Endothelial cell of umbilical vein (primary cell): ENCODE measurements at places on chromosomes 16 and 17.
A peak's percentile ranks its signal among the peaks of the same experiment; 100 is the strongest.

DNA sequence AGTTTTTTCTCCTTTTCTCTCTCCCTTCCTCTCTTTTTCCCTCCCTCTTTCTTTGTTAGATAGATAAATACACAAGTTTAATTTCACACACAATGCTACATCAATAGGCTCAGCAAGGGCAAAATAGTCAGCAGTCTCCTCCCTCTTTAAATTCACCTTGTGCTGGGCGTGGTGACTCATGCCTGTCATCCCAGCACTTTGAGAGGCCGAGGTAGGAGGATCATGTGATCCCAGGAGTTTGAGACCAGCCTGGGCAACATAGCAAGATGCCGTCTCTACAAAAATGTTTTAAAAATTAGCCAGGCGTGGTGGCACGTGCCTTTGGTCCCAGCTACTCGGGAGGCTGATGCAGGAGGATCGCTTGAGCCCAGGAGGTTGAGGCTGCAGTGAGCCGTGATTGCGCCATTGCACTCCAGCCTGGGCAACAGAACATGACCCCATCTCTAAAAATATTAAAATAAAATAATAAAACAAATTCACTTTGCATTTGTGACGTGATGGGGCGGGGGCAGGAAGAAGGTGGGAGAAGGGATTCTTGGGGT is 27.4 kb downstream of the IL21R start:
- DNase-seq: no peak

- no peak for DNase-seq
Measured at GRCh38 chr16:49644145-49644463, 211.8 kb downstream of the ZNF423 start.

- no peak for DNase-seq
Measured at GRCh38 chr16:54957403-54958166, 26.9 kb downstream of the IRX5 start.

DNA sequence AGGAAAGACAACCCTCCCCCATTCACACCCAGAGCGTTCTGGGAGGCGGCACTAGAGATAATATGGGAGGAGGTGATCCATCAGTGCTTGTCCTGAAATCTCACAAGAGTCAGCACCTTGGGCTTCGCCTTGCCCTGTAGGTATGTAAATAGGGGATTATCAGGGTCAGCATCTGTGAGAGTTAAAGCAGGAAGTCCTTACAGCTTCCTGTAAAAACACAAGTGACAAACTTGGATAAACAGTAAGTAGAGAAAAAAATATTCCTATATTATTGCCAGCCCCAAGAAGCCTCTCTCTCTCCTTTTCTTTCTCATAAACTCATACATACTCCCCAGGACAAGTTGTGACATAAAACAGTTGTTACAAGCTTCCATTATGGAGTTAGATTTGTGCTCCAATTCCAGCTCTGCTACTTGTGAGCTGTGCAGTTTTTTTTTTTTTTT is 187.7 kb downstream of the MAF start:
- no peak for DNase-seq

- no peak for DNase-seq
Measured at GRCh38 chr17:78912082-78912481, 9.1 kb upstream of the CEP295NL start.

- DNase-seq: no peak
Measured at GRCh38 chr16:88591577-88592021, 21.4 kb downstream of the ZC3H18 start.

- peak; percentile 66 for DNase-seq
Measured at GRCh38 chr17:27244491-27245223, 49.3 kb upstream of the WSB1 start.
